ENCODE measurements at places on chromosomes 3 and 15. TPM values are rescaled to one million over a fixed set of nuclear protein-coding genes. Genes with fewer than 3 reads are reported as not detected.

- peak; percentile 17 for DNase-seq
Measured at GRCh38 chr3:182795389-182795782, 2.1 kb downstream of the ATP11B start.

GRCh38 chr3:99714146-99714545 is 75.8 kb downstream of the COL8A1 start:
- DNase-seq, result no peak

- DNase-seq, result no peak
Measured at GRCh38 chr3:136626493-136626892, 125.7 kb downstream of the STAG1 start.

The LRRC2 gene
- not detected for total RNA-seq

DNA sequence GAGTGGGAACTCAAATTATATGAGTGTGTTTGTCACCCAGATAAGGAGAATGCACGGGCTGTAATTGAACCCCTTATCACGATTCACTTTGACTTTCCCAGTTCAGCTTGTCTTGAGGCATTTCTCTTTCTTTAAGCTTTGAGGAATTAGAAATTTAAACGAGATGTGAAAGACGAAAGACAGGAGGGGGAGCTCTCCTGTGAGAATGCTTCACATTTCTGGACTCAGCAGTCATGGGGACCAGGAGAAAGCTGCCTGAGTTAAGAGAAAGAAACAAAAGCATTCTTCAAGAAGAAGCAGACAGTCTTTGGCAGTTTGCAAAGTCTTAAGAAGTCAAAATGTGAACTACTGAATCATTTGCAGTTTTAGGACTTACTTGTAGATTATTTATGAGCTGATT is 205.6 kb downstream of the NECTIN3 start:
- no peak for DNase-seq

The KBTBD12 gene
- 0.28 TPM for total RNA-seq

GRCh38 chr3:117788061-117788460 is 1078.5 kb downstream of the TUSC7 start:
- DNase-seq, result no peak

The TMEM207 gene
- not detected for total RNA-seq

- DNase-seq, result no peak
Measured at GRCh38 chr3:12591456-12591855, 34.6 kb downstream of the MKRN2 start.

- DNase-seq, result no peak
Measured at GRCh38 chr3:62531493-62531892, 158.1 kb upstream of the FEZF2 start.

- peak; percentile 38 for DNase-seq
Measured at GRCh38 chr15:72722071-72722696, 36.2 kb downstream of the BBS4 start.

Data from Panc1 (cell line).